ENCODE measurements at places on chromosomes 4 and X.

DNA sequence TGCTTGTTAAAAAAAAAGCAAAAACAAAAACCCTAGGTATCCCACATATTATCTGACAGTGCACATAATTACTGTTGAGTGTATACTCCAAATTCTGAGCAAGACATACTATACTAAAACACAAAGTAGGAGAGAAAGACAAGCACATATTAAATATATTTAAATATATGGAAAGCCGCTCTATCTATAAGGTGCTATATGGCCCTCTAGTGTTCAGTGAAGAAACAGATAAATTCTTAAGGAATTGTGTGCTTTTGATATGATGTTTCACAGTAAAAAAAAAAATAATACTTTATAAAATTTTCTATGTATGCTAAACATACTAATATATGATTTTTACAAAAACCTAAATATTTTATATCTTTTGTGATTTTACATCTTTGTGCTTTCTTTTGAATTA, 137.8 kb downstream of the FBXW7 start:
- DNase-seq, result no peak

DNA sequence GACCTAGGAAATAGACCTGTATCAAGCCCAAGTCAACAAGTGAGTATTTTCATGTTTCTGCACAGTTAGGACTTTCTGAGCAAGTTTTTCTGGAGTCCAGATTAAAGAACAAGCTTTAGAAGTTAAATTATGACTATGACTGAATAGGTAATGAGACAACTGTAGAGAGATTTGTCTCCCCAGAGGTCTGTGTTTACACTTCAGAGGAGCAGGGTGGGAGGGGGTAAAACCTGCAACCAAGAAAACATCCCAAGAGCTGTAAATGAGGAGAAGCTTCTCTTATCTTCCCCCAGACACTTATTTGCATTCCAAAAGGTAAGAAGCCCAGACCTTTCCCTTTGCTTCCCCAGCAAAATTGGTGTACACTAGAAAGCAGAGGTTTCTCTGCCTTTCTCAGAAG, 22.1 kb upstream of the CEP135 start:
- DNase-seq, result no peak

DNA sequence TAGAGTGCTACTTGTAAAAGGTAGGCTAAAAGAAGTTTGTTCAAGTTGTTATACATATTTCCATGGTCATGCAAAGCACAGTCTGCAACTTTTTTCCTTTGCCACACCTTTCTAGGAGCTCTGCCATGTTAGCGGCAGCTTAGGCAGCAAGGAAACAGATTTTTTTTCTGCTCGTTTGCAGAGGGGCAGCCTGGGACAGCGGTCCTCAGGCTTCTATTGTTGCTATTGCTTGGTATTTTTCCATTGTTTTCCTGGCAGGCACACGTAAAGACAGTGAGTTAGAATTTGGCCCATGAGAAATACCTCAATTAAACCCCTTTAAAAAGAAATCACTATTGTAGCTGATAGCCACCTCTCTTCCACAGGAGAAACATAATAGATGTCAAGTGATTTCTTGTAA, 391.4 kb downstream of the SH2D1A start:
- no peak for DNase-seq

GRCh38 chrX:109830704-109831206, 97.7 kb upstream of the ACSL4 start:
- no peak for DNase-seq

DNA sequence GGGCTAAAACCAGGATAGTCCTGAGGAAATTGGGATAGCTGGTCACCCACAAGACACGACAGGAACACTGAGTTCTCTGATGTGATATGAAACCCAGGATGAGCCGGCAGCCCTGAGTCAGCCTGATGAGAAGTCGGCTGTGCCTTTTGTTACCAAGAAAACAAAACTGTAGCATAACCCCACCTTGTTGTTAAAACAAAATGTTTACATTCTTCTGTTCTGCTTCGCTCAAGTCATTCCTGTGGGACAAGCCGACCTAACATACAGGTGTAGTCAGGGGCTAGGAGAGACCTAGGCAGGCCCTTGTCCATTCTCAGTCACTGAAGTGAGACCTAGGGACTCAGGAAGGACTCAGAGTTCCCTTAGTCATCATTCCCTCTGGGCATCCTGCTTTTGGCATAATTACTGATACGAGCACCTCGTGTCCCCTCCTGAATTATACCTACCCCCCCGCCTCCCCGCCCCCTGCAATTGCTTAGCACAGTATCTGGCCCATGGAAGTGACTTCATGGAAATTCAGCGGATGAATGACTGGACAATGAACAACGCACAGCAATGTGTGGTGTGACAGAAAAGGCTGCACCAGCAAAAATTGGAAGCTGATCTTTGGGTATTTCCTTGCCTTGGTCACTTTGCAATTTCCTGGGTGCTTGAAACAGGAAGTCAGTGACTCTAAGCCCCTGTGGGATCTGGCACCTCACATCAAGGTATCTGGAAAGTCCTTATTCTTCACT, 31.9 kb upstream of the TLR2 start:
- DNase-seq, result no peak

GRCh38 chr4:41303372-41304118, 46.8 kb downstream of the UCHL1 start:
- DNase-seq, result no peak

DNA sequence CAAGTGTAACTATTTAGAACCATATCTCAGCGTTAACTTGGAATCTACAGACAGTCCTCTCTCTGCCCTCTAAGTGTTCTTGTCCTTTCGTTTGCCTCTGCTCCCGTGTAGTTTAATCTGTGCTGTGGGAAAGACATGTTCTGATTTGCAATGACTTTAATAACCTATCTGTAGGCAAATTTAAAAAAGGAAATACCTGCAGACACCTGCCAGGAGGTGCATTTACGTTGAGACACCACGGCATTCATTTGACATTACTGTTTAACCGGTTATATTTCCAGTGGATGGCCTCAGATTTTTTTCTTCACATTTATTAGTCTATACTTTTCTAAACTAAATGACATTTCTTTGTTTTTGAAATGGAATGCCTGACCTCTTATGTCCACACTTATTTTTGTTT, 997.9 kb upstream of the PCDH7 start:
- no peak for DNase-seq

GRCh38 chrX:41922431-41923151, 763 bp downstream of the CASK start:
- DNase-seq, result no peak

GRCh38 chr4:137032222-137032621, 500.1 kb downstream of the PCDH18 start:
- no peak for DNase-seq

- DNase-seq, result no peak
Observed at GRCh38 chr4:58166490-58166889, 1056.3 kb upstream of the IGFBP7 start.

DNA sequence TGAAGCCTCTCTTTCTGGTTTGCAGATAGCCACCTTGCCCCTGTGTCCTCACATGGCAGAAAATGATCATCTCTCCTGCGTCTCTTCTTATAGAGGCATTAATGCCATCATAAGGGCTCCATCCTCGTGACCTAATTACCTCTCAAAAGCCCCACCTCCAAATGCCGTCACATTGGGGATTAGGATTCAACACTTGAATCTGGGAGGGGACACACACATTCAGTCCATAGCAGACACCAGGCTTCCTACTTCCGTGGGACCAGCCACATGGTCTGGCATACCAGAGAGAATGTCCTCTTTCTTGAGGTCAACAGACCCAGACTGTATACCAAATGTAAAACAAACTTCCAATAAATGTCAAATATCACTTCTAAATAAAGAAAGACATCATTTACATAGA, 82.3 kb upstream of the S100G start:
- no peak for DNase-seq

- no peak for DNase-seq
Observed at GRCh38 chr4:77284036-77284435, 127.0 kb downstream of the CCNG2 start.

DNA sequence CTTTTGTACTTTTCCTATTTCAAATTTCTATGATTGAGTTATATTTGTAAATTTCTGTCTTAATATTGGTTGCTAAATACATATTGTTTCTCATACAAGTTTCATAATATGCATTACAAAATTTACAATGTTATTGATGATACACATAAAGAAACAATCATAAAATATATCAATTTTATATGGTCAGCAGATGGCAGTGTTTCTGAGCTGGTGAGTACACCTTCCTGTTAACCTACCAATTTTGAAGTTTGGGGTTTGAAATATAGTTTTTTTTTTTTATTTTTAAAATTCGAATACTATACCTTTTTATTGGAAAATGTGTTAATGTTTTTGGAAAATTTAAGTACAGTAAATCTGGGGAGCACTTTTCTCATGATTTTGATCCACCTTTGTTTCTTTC, 1953.1 kb upstream of the ADGRL3 start:
- no peak for DNase-seq

DNA sequence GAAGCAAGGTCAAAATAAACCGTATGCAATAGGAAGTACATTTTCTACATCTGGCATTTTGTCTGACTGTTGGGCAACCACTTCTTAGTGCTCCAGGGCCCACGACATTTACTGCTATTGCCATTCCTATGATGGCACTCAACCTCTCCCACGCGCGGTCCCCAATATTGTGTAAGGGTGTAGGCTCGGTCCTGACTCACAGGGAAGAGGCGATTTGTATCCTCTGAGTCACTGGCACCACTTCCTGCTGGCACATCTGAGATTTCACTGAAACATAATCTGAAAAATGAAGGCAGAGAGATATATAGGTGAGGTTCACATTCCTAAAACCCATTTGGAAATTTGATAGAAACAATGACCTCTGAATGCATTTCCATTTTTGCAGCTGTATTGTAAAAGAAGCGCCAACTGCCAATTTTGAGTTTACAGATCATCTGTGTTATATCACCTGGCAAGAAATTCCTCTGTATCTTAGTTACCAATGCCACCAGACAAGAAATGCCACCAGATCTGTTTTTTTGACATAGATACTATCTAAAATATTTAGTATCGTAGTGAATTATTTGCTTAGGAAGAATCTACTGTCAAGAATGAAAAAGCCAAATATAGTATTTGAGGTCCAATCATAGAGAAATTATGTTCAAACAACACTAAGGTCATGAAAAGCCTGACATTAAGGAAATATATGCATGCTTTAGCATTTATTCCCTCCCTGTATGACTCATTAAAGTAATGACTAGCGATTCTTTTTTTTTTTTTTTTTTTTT, 9.8 kb downstream of the EREG start:
- no peak for DNase-seq

GRCh38 chr4:73883306-73883705, 14.1 kb downstream of the CXCL1 start:
- DNase-seq, result no peak

- no peak for DNase-seq
Observed at GRCh38 chrX:43165343-43165920, 387.5 kb upstream of the PPP1R2C start.

DNA sequence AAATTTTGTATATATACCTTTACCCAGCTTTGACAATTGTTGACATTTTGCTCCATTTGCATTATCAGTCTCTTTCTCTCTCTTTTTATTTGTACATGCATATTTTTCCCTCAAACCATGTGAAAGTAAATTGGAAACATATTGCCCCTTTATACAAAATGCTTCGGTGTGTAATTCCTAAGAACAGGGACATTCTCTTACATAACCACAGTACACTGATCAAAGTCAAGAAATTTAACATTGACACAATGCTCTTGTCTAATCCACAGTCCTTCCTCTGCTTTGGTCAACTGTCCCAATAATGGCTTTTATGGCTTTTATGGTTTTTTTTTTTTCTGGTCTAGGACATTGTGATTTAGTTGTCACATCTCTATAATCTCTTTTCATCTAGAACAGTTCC, 9.5 kb upstream of the SMS start:
- no peak for DNase-seq

- no peak for DNase-seq
Observed at GRCh38 chr4:17182888-17183287, 284.4 kb upstream of the LDB2 start.

- no peak for DNase-seq
Observed at GRCh38 chr4:1171311-1172227, 814 bp downstream of the SPON2 start.

DNA sequence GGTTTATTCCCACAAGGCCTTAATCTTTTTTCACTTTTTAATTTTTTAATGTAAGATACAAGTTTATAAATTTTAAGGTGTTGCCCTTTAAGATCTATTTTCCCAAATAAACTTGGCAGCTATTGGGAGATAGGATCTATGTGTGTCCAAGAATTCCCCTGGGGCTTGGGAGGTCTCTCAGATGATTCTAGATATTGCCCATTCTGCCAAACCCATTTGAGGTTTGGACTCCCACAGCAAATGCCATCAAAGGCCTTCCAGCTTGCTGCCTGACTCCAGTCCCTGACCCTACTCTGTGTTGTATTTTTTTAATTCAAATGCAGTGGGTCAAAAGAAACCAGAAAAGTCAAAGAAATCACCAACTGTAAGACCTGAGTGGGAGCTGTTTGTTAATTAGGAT, 120.0 kb upstream of the CHRDL1 start:
- DNase-seq, result no peak

- DNase-seq, result no peak
Observed at GRCh38 chrX:114061226-114061625, 522.7 kb upstream of the HTR2C start.

- no peak for DNase-seq
Observed at GRCh38 chr4:126265888-126266287, 951.1 kb downstream of the FAT4 start.

DNA sequence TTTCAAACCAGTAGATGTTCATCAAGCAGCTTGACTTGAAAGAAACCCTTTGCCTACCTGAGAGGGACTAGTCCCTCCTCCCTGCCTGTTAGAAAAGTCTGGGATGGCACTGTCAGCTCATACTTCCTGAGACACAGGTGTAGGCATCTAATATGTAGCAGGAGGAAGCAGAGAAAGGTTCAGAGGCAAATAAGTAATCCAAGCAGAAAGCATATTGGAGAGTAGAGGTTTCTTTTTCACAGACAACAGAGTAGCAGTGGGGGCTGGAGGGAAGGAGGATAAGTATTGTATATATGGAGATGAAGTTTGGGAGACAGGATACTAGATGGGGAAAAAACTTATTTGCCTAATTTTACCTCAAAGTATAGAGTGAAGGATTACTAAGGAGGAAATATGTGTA, 81.5 kb downstream of the FNIP2 start:
- no peak for DNase-seq

GRCh38 chrX:109880629-109881028, 122.3 kb upstream of the TMEM164 start:
- DNase-seq, result no peak

- no peak for DNase-seq
Observed at GRCh38 chr4:182752158-182752910, 164.9 kb downstream of the DCTD start.

GRCh38 chrX:30141966-30142365, 73.4 kb upstream of the MAGEB2 start:
- DNase-seq, result no peak

All from stimulated activated CD8-positive, alpha-beta memory T cell treated with anti-CD3 and anti-CD28 coated beads, Interleukin-4, amount 100 ng/mL, for 4 hours (primary cell).